ENCODE measurements at places on chromosomes 12 and 14. TPM values are rescaled to one million over a fixed set of nuclear protein-coding genes. Genes with fewer than 3 reads are reported as not detected.

The GTF2H3 gene
- polyA plus RNA-seq, result 13.5 TPM

- H3K27ac ChIP-seq, result peak overlapping the region; percentile 47
- H3K36me3 ChIP-seq, result no peaks in the 10 kb centered on the region
- no peaks in the 10 kb centered on the region for H3K4me1 ChIP-seq
- peak; percentile 32 for DNase-seq
- no peak overlapping the region for H3K4me3 ChIP-seq
- H3K27me3 ChIP-seq, result no peaks in the 10 kb centered on the region
These were observed 5.6 kb downstream of the RIC8B start for GRCh38 chr12:106780010-106780631.

DNA sequence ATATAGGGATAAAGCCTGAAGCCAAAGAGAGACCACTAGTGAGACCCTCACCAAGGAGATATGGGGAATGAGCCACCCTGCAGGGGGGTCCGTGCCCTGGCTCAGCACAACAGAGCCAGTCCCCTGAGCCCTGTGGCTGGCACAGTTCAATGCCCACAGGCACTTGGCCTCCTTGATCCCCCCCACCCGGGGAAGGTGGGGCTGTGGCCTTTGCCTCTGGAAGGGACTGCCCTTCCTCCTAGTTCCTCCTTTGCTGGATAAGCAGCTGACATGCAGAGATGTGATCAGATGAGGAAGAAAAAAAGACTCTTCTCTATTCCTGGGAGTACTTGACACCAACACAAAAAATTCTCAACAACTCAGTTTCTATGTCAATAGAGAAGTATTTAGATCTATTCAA lies 19.9 kb downstream of the TTC7B start:
- H3K4me3 ChIP-seq, result no peak overlapping the region
- H3K36me3 ChIP-seq, result no peaks in the 10 kb centered on the region
- H3K4me1 ChIP-seq, result no peaks in the 10 kb centered on the region
- no peak overlapping the region for H3K27ac ChIP-seq

- H3K4me1 ChIP-seq, result peaks cover 6% of the 10 kb centered on the region
- H3K36me3 ChIP-seq, result no peaks in the 10 kb centered on the region
- peak overlapping the region; percentile 35 for H3K27ac ChIP-seq
- peaks cover 26% of the 10 kb centered on the region for H3K27me3 ChIP-seq
- peak overlapping the region; percentile 83 for H3K4me3 ChIP-seq
These were observed 1.5 kb downstream of the PRKCH start for GRCh38 chr14:61322799-61323290.

The FSCB gene
- polyA plus RNA-seq, result not detected

The LBHD2 gene
- not detected for polyA plus RNA-seq

DNA sequence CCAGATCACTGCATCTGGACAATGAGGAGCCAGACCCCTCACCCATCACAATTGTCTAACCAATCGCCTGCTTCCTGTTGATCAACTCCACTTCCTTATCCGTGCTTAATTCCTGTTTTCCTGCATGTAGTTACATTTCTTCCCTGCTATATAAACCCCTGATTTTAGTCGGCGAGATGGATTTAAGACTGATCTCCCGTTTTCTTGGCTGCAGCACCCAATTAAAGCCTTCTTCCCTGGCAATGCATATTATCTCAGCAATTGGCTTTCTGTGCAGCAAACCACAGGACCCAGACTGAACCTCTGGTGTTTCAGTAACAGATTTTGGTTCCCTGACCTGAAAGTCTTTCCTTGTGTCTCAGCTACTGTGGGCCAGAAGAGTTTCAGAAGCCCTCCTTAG lies 272.3 kb downstream of the IPO8 start:
- DNase-seq, result no peak
- H3K27me3 ChIP-seq, result no peaks in the 10 kb centered on the region
- no peak overlapping the region for H3K27ac ChIP-seq

- no peak for DNase-seq
- no peak overlapping the region for H3K27ac ChIP-seq
- no peaks in the 10 kb centered on the region for H3K36me3 ChIP-seq
These were observed 1599.6 kb upstream of the TMEM132C start for GRCh38 chr12:126667339-126667738.

- H3K27me3 ChIP-seq, result no peaks in the 10 kb centered on the region
- no peak overlapping the region for H3K27ac ChIP-seq
- no peak overlapping the region for H3K4me3 ChIP-seq
- H3K4me1 ChIP-seq, result no peaks in the 10 kb centered on the region
These were observed 20.5 kb downstream of the SARNP start for GRCh38 chr12:55797068-55797467.

GRCh38 chr12:75457191-75457590 lies 23.4 kb upstream of the GLIPR1 start:
- no peaks in the 10 kb centered on the region for H3K36me3 ChIP-seq
- H3K4me3 ChIP-seq, result no peak overlapping the region
- no peak for DNase-seq
- no peaks in the 10 kb centered on the region for H3K27me3 ChIP-seq
- no peak overlapping the region for H3K27ac ChIP-seq
- H3K4me1 ChIP-seq, result no peaks in the 10 kb centered on the region

GRCh38 chr12:45336331-45336730 lies 120.4 kb downstream of the ANO6 start:
- no peak overlapping the region for H3K27ac ChIP-seq
- no peaks in the 10 kb centered on the region for H3K27me3 ChIP-seq
- no peak overlapping the region for H3K4me3 ChIP-seq
- DNase-seq, result peak; percentile 34

GRCh38 chr14:68636597-68636996 lies 156.3 kb downstream of the ZFP36L1 start:
- H3K4me1 ChIP-seq, result peaks cover 55% of the 10 kb centered on the region
- H3K36me3 ChIP-seq, result no peaks in the 10 kb centered on the region
- H3K27ac ChIP-seq, result peak overlapping the region; percentile 91
- DNase-seq, result no peak

The GPRC5D gene
- not detected for polyA plus RNA-seq

GRCh38 chr12:103422328-103422727 lies 73.4 kb downstream of the C12orf42 start:
- H3K4me1 ChIP-seq, result no peaks in the 10 kb centered on the region
- no peak overlapping the region for H3K4me3 ChIP-seq
- H3K27ac ChIP-seq, result no peak overlapping the region
- no peaks in the 10 kb centered on the region for H3K36me3 ChIP-seq
- no peaks in the 10 kb centered on the region for H3K27me3 ChIP-seq

GRCh38 chr12:125015680-125016310 lies 22.4 kb downstream of the BRI3BP start:
- no peak overlapping the region for H3K4me3 ChIP-seq
- no peaks in the 10 kb centered on the region for H3K36me3 ChIP-seq
- no peaks in the 10 kb centered on the region for H3K27me3 ChIP-seq
- no peaks in the 10 kb centered on the region for H3K4me1 ChIP-seq

- H3K27ac ChIP-seq, result no peak overlapping the region
- no peak for DNase-seq
- H3K27me3 ChIP-seq, result no peaks in the 10 kb centered on the region
- peaks cover 7% of the 10 kb centered on the region for H3K36me3 ChIP-seq
These were observed 17.7 kb downstream of the GDF11 start for GRCh38 chr12:55760663-55761062.

DNA sequence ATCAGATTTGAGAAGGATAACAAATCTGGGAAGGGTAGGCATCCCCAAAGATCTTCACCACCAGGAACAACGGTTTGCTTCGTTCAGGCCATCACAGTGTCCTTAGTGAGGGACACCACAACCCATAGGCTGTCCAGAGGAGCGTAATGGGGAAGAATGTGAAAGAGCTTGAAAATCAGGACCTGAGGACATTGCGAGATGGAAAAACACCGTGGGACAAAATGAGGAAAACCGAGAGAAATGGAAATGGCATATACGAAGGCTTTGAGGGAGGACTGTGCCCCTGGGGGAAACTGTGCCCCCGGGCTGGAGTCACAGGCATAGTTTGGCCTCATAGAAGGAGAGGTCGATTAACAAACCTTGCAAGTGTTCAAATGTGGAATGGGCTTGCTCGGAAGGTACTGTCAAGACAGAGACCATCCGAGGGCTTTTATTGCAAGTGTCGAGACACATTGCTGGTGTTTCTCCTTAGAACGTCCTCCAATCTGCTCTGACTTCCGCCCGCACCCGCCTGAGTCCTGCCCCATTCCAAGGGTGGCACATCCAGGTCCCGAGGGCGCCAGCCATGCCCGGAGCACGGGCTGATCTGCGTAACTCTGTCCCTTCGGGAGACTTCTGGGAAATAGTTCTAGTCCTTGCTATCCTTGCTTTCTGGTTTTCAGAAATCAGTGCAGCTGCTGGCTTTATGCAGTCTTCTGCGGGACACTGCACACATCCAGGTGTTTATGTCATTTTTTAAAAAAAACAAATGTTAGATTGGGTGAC lies 885 bp upstream of the PALS1 start:
- peak overlapping the region; percentile 51 for H3K4me3 ChIP-seq
- H3K36me3 ChIP-seq, result no peaks in the 10 kb centered on the region
- peak overlapping the region; percentile 76 for H3K27ac ChIP-seq
- DNase-seq, result peak; percentile 52

The ASCL1 gene
- 1.5 TPM for polyA plus RNA-seq

- no peaks in the 10 kb centered on the region for H3K4me1 ChIP-seq
- H3K27me3 ChIP-seq, result no peaks in the 10 kb centered on the region
- DNase-seq, result no peak
- no peak overlapping the region for H3K27ac ChIP-seq
- no peaks in the 10 kb centered on the region for H3K36me3 ChIP-seq
These were observed 847.8 kb downstream of the RPS29 start for GRCh38 chr14:48738186-48738925.

The OR6C6 gene
- not detected for polyA plus RNA-seq

The TAS2R42 gene
- 0.39 TPM for polyA plus RNA-seq

GRCh38 chr14:59465316-59466135 lies at the start of gene GPR135:
Gene GPR135, minus strand, starts transcription at chr14:59465380. Its CDS starts 154 bp downstream, at chr14:59465226.
- H3K4me1 ChIP-seq, result peaks cover 9% of the 10 kb centered on the region
- H3K27ac ChIP-seq, result no peak within 1 kb of the TSS
- H3K36me3 ChIP-seq, result no peaks in the 10 kb centered on the region
- H3K27me3 ChIP-seq, result no peaks in the 10 kb centered on the region
- H3K4me3 ChIP-seq, result peak within 1 kb of the TSS; percentile 60

- no peak for DNase-seq
- H3K4me1 ChIP-seq, result peaks cover 12% of the 10 kb centered on the region
- no peak overlapping the region for H3K4me3 ChIP-seq
- H3K27me3 ChIP-seq, result no peaks in the 10 kb centered on the region
- no peaks in the 10 kb centered on the region for H3K36me3 ChIP-seq
These were observed 27.1 kb downstream of the AACS start for GRCh38 chr12:125092108-125092871.

- no peaks in the 10 kb centered on the region for H3K36me3 ChIP-seq
- H3K27ac ChIP-seq, result no peak overlapping the region
- DNase-seq, result no peak
- H3K4me1 ChIP-seq, result no peaks in the 10 kb centered on the region
- no peak overlapping the region for H3K4me3 ChIP-seq
These were observed 485.9 kb downstream of the APAF1 start for GRCh38 chr12:99130808-99131553.

- H3K36me3 ChIP-seq, result no peaks in the 10 kb centered on the region
- peaks cover 5% of the 10 kb centered on the region for H3K4me1 ChIP-seq
- H3K27me3 ChIP-seq, result no peaks in the 10 kb centered on the region
- DNase-seq, result no peak
- H3K4me3 ChIP-seq, result peak overlapping the region; percentile 31
These were observed 16.1 kb upstream of the NEMF start for GRCh38 chr14:49868720-49869114.
